ENCODE measurements at places on chromosomes 1 and 21.
A peak's percentile ranks its signal among the peaks of the same experiment; 100 is the strongest.

DNA sequence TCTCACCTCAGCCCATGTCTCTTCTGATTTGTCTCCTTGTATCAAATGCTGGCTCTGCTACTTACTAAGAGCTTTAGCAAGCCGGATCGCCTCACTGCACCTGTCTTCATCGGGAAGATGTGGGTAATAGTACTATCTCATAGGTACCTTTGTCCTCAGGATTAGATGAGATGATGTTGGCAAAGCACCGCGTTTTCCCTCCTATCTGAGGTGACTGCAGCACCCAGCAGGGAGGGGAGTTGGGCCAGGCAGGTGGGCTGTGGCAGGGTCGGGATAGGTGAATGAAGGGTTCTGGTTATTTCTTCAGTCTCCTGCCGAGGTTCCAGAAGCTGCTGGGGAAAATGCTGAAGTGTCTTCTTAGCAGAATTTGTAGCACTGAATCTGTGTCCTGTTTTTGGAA lies 5.2 kb downstream of the OPRD1 start:
- DNase-seq: no peak

DNA sequence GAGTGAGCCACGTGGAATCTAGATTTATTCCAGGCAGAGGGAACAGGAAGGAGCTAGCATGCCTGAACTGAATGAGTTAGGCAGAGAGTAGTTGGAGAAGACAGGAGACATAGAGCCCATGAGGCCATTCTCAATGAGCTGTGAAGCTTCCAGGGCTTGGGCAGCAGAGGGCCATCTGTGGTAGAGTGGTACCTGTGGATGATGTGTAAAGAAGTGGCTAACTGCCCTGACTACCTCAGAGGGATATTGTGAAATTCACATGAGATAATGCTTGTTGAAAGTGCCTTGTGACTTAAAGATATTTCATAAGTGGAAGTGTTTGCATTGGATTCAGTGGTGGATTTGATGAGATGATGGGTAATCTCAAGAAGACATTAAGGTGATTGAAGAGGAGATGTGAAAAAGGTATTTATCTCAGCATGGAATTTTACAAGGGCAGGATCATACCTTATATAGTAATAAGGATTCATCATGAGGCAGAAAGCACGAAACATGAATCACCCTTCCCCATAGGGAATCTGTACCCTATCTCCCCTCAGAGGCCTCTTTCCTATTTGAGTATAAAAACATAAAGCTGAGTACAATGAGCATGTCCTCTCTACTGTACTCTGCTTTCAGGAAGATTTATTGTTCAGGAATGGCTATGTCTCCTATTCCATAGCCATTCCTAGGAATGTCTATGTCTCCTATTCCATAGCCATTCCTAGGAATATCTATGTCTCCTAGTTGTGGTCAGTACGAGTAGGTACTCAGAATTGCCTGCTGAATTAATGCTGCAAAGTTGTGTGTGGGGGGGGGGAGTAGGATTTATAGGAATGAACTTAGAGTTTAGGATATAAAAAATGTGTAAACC lies 146.8 kb downstream of the PAPPA2 start:
- no peak for DNase-seq

GRCh38 chr1:919271-919872 lies 4.4 kb upstream of the SAMD11 start:
- no peak for DNase-seq

GRCh38 chr1:220873087-220873486 lies 6.2 kb upstream of the HLX start:
- DNase-seq: no peak

GRCh38 chr1:66403007-66403731 lies 130.8 kb upstream of the SGIP1 start:
- DNase-seq: no peak

DNA sequence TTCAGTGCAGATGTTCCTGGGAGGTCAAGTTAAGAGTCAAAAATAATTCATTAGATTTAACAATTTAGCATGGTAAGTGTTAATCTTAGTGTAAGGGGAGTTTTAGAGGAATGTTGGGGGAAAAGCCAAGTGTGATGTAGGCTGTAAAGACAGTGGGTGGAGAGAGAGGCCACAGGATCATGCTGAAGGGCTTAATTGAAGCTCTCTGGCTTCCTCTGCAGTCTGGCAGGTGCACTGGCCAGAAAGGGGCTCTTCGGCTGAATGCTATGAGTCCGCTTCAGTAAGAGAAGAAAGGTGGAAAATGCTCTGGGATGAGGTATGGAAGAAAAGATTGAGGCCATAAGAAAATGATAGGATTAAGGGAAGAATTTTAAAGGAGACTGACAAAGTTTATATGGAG lies 3.0 kb downstream of the BRDT start:
- no peak for DNase-seq

GRCh38 chr1:46645815-46646214 lies 22.3 kb downstream of the ATPAF1 start:
- DNase-seq: no peak

DNA sequence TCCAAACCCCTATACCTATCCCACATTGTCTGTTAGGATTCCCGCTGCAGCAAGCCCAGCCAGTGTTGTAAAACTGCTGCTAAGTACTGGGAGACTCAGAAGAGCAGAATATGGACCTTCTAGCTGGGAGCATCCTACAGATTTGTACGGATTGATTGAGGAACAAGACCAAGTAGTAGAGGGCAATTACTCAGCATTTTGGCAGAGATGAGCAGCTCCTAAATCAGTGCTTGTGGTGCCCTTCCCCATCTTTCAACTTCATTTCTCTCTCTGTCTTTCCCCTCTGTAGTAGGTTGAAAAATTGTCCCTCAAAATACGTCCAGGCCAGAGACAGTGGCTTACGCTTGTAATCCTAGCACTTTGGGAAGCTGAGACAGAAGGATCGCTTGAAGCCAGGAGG lies 37.3 kb upstream of the HTR1D start:
- DNase-seq: no peak

DNA sequence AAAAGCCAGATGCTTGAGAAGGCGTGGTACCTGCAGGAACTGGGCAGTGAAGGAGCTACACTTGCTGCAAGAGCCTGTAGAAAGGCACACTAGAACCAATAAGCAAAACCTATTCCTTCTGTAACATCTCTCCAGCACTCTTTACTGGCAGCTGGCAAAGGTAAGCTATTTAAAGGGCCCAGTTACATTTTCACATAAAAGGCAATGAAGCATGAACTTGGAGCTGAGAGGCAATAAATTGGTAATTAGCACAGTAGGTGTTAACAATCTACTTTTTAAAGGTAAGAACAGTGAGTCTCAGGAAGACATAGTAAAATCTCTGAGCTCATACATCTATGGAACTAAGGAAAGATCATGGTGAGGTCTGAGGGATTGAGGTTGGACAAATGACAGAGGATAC lies 167.1 kb upstream of the OLFM3 start:
- DNase-seq: no peak

GRCh38 chr1:156241311-156241811 lies 623 bp upstream of the BGLAP start:
- DNase-seq: no peak

- no peak for DNase-seq
Measured at GRCh38 chr1:28936094-28936493, 21.7 kb downstream of the EPB41 start.

GRCh38 chr1:177811429-177811828 lies 158.4 kb downstream of the SEC16B start:
- no peak for DNase-seq

DNA sequence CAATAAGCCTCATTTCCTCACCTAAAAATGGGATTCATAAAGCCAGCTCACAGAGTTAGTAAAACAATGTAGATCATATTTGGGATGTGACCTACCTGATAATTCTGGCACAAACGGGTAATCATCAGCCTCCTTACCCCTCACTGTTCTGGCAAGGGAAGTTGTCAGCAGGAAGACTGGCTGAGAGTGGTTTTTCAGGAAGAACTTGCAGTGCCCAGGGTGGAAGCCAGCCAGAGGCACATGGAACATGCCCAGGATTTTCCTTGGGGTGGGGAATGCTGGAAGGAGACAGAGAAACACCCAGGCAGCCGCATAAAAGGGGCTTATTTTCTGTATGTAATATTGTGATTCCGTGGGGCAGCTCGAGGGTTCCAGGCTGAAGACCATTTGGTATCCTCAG lies 7.7 kb upstream of the SLC5A9 start:
- no peak for DNase-seq

- DNase-seq: no peak
Measured at GRCh38 chr1:29171089-29171488, 10.6 kb downstream of the SRSF4 start.

DNA sequence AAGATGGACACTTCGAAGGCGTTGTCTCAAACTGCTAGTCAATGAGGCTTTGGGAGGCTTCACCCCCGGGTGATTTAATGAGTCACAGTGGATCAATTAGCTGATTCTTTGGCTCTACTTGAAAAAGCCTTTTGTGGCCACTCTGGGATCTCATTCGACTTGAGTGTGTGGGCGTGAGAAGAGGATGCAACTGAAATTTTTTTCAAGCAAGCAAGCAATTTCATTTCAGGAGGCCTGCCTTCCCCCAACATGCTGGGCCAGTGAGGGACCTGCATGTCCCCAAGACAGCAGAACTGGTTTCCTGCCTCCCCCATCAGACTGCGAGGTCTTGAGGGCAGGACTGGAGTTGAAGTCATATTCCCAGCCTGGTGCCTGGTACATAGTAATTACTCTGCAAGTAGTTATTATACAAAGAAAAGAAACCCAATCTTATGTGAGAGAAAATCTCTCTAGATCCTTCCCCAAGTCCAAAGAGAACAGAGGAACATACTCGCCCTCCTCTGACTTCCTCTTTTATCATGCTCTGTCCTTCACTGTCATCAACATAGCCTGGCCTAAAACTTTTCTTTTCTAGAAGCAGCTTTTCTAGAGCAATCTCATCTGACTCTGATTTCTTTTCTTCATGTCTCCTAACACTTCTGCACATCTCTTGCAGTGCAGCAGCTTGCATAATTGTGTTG lies 22.7 kb downstream of the SYT6 start:
- no peak for DNase-seq

GRCh38 chr21:41768437-41769042 lies 1.7 kb upstream of the RIPK4 start:
- DNase-seq: peak; percentile 14

GRCh38 chr1:243754348-243754747 lies 95.7 kb downstream of the AKT3 start:
- DNase-seq: no peak

- no peak for DNase-seq
Measured at GRCh38 chr1:93167006-93167405, 13.2 kb downstream of the TMED5 start.

GRCh38 chr1:6445062-6445763 lies 20.6 kb downstream of the ESPN start:
- DNase-seq: no peak

- DNase-seq: no peak
Measured at GRCh38 chr1:58165073-58165472, 381.5 kb downstream of the OMA1 start.

DNA sequence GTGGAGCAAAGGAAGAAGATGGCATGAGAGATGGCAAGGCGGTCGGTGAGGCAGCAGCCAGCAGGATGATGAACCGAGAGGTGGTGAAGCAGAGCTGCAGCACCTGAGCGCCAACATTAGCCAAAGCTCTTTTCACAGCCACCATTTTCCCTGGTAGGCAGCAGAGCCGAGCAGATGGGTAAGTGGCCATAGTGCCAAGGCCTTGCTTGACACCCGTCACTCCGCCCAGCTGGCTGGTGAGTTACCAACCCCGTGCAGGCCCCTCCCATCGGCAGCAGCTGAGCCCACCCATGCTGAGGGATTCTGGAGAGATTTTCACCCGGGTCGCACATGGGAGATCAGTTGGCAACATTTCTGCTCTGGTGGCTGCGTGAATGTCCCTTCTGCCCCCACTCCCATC lies 647.7 kb downstream of the PTPRU start:
- no peak for DNase-seq

Data from NCI-H1092 (cell line).